Smooth muscle cell of the pulmonary artery (primary cell): ENCODE measurements at places on chromosomes 7 and 10. TPM values are rescaled to one million over a fixed set of nuclear protein-coding genes. Genes with fewer than 3 reads are reported as not detected.

The TMEM270 gene
- total RNA-seq, result not detected in 2 replicates

The CCDC136 gene
- 6.3 and 7.5 TPM in 2 replicates for total RNA-seq

The GSTO2 gene
- 1.8 and 4.6 TPM in 2 replicates for total RNA-seq

The GNAT3 gene
- not detected in 2 replicates for total RNA-seq

The NPSR1 gene
- not detected in 2 replicates for total RNA-seq

The EFCAB10 gene
- total RNA-seq, result 0.13 TPM in 1 of 2 replicates, not detected in the other

The COL28A1 gene
- 0.07 and 0.17 TPM in 2 replicates for total RNA-seq

The MOGAT3 gene
- not detected in 2 replicates for total RNA-seq

The THSD7A gene
- 0.13 and 0.17 TPM in 2 replicates for total RNA-seq

The TDRD1 gene
- total RNA-seq, result 0.13 and 1.2 TPM in 2 replicates

The FAM25G gene
- not detected in 2 replicates for total RNA-seq

The NEUROG3 gene
- not detected in 2 replicates for total RNA-seq

The ANXA8L1 gene
- total RNA-seq, result not detected in 2 replicates

The TRIM56 gene
- total RNA-seq, result 31.9 and 43.8 TPM in 2 replicates

The C10orf53 gene
- not detected in 2 replicates for total RNA-seq

The TMEM225B gene
- total RNA-seq, result 0.52 and 1.1 TPM in 2 replicates

The LIPK gene
- not detected in 2 replicates for total RNA-seq

The AOC1 gene
- total RNA-seq, result not detected in 2 replicates

The RTKN2 gene
- 2.9 and 3.3 TPM in 2 replicates for total RNA-seq

The CUX1 gene
- 88.7 and 138 TPM in 2 replicates for total RNA-seq

The SLC35G1 gene
- 2.9 and 3.9 TPM in 2 replicates for total RNA-seq

The SPDYE16 gene
- total RNA-seq, result not detected in 2 replicates

The PTPRZ1 gene
- total RNA-seq, result 0.36 and 0.46 TPM in 2 replicates

The OR2A1 gene
- total RNA-seq, result 0.07 and 0.33 TPM in 2 replicates

The SLC39A12 gene
- total RNA-seq, result not detected in 2 replicates

The SEMA3E gene
- total RNA-seq, result 0.13 and 0.79 TPM in 2 replicates

The ERVW-1 gene
- total RNA-seq, result not detected in 2 replicates

The OPN1SW gene
- not detected in 2 replicates for total RNA-seq

The HBP1 gene
- total RNA-seq, result 64.5 and 118 TPM in 2 replicates

The ZNF804B gene
- total RNA-seq, result not detected in 2 replicates

The CPEB3 gene
- 1.1 and 1.3 TPM in 2 replicates for total RNA-seq

The CPA2 gene
- total RNA-seq, result not detected in 2 replicates

The LMBR1 gene
- total RNA-seq, result 56.6 and 57.6 TPM in 2 replicates

The TUBB8 gene
- total RNA-seq, result not detected in 2 replicates

The PAPOLB gene
- 0.07 and 0.39 TPM in 2 replicates for total RNA-seq

The CHRM2 gene
- total RNA-seq, result 3.0 and 8.7 TPM in 2 replicates

The PLCE1 gene
- total RNA-seq, result 1.8 and 2.5 TPM in 2 replicates

The CNPY1 gene
- not detected in 2 replicates for total RNA-seq

The SEMA3C gene
- 215 and 311 TPM in 2 replicates for total RNA-seq

The PIP gene
- not detected in 2 replicates for total RNA-seq

The TSPAN13 gene
- 5.8 and 6.9 TPM in 2 replicates for total RNA-seq

The ITIH5 gene
- total RNA-seq, result 3.6 and 24.9 TPM in 2 replicates

The FOXP2 gene
- total RNA-seq, result 0.26 and 0.46 TPM in 2 replicates

The DENND11 gene
- 9.4 and 10.7 TPM in 2 replicates for total RNA-seq

The RNF133 gene
- 0.46 TPM in 2 replicates for total RNA-seq

The RPEL1 gene
- total RNA-seq, result 0.07 TPM in 1 of 2 replicates, not detected in the other

The PDE1C gene
- 52.9 and 89.5 TPM in 2 replicates for total RNA-seq

The PCDH15 gene
- total RNA-seq, result not detected in 2 replicates

The NODAL gene
- not detected in 2 replicates for total RNA-seq

The ADAM8 gene
- 1.5 and 2.7 TPM in 2 replicates for total RNA-seq

The POLR2J gene
- total RNA-seq, result 16.3 and 22.2 TPM in 2 replicates

The ENO4 gene
- 0.07 and 0.13 TPM in 2 replicates for total RNA-seq

The TACC2 gene
- 5.7 and 8.8 TPM in 2 replicates for total RNA-seq

The TBX20 gene
- total RNA-seq, result 0.99 and 4.3 TPM in 2 replicates

The C10orf67 gene
- total RNA-seq, result 0.20 TPM in 1 of 2 replicates, not detected in the other

The HTR5A gene
- total RNA-seq, result not detected in 2 replicates

The NAT16 gene
- total RNA-seq, result not detected in 2 replicates

The FAM149B1 gene
- total RNA-seq, result 42.3 and 44.6 TPM in 2 replicates
